ENCODE measurements at places on chromosomes 6 and 20.

DNA sequence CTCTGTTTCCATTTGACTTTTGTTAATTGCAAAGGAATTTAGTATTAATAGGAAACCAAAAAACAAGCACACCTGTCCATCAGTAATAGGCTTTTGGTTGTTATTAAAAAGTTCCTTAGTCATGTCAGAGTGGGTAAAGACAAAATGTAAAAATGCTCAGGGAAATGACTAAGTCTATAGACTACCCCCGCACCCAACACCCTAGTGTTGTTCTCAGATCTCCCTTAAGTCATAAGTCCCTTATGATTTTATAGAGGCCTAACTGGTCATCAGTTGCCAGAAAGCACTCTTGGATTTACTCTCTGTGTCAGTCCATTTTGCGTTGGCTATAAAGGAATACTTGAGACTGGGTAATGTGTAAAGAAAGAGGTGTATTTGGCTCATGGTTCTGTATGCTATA is 52.8 kb downstream of the MAP3K4 start:
- DNase-seq: no peak

DNA sequence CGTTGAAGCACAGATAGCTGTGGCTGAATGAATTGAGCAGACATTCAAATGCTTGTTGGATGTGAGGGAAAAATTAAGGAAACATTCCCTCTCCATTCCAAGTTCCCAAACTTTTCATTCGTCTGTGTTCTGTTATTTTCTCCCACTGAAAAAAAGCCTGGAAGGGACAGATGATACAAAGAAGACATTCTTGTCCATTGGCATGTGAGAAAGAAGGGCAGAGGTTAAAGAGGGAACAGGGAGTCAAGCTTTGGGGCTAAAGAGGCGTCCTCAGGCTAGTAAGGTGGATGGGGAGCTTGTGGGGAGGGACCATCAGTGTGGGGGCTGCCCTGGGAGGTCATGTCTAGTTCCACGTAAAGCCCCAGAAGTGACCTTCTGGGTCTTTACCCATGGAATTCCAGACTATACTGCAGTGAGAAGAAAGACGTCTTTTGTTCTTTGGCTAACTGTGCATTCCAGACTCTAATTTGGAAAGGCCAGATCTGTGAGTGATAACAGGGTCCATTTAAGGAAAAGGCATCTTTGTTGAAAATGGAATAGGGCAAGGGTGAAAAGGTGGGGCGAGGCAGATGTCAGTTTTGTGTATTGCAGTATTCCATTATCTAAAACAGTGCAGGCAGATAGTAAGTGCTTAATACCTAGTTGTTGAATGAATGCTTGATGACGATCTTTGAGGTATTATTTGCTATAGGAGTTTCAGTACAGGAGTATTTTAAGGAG is 117.5 kb downstream of the SOX4 start:
- DNase-seq: no peak

- no peak for DNase-seq
Observed at GRCh38 chr6:32852018-32852843, 1.3 kb downstream of the TAP1 start.

GRCh38 chr6:83609248-83609647 is 96.9 kb downstream of the PRSS35 start:
- DNase-seq: no peak

DNA sequence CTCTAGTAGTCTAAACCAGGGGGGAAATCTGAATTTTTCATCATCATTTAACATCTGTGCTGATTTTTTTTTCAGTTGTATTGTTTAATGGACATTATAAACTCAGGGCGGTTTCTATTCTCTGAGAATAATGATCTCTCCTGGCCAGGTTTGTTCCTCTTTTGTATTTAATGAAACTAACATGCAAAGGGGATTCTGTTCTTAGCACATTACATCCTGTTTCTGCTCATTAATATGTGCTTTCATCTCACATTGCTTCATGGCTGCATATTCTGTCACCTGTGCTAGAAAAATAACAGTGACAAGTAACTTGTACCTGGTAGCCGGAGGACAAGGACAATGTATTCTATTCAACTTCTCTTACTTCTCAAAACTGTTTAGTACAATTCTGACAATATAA is 806 bp downstream of the HLA-DOB start:
- no peak for DNase-seq

DNA sequence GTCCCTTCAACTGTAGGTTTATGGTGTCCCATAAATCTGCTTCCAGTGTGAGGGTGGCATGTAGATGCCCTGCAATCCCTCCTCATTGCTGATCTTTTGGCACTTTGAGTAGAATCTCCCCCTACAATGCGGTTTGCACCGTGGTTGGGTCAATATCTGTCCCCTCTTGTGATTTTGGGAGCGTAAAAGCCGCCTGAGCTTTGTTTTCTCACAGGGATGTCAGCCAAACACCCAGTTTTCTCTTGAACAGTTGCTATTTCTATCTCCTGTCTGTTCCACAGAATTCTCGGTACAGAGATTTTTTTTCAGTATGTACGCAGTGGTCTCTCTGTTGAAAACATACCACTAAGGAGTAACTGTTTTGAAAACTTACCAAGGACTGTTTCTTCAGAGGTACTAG is 21.8 kb downstream of the CDS2 start:
- DNase-seq: no peak

DNA sequence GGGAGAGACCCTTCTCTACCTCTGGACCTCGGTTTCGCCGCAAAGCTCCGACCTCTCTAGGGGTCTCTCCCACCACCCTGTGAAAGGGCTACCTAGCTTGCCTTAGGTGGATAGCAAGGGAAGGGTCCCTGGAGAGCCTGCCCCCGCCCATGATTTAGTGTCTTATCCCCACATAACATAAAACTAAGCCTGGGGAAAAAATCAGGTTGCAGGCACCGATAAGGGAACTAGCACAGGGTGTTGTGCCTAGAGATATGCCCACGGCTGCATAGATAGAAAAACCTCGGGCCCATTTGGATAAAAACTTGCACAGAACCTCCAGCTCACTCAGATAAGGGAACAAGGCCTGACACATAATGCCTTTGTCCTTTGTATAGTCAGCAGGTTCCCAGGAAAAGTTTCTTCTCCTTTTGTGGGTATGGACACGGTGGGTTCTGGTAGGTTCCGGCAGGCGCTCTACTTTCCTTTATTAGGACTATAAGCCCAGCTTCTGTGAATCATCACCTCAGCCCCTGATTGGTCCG is 846 bp downstream of the ZSCAN31 start:
- no peak for DNase-seq

DNA sequence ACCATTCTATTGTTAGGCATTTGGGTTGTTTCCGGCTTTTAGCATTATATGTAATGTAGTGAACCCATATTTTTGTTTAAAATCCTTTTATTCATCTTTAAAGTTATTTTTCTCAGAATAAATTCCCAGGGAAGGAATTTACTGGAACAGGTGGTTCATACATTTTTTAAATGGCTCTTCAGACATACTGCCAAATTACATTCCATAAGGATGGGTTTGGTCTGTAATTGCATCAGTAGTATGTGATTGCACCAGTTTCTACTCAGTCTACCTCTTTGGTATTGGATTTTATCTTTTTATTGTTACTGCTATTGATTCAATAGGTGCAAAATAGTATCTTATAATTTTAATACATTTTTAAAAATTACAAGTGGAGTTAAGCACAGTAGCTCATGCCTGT is 27.2 kb downstream of the BRPF3 start:
- DNase-seq: no peak

DNA sequence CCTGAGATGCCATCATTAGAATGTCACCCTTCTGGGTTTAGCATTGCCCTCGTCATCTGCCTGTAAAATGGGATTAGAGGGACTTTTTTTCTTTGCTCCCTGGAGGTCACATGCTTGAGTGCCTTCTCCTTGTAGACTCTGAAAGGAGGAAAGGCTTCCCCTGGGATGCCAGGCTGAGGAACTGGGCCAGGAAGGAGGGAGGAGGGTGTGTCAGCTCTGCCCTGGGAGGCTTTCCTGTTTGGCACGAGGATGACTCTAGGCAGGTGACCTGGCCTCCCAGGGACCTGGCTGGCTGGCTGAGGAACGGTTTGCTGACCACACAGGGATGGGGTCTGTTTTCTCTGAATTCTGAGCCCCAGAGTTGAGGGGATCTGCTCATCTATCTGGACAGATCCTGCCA is 137.9 kb upstream of the RNF24 start:
- DNase-seq: no peak

DNA sequence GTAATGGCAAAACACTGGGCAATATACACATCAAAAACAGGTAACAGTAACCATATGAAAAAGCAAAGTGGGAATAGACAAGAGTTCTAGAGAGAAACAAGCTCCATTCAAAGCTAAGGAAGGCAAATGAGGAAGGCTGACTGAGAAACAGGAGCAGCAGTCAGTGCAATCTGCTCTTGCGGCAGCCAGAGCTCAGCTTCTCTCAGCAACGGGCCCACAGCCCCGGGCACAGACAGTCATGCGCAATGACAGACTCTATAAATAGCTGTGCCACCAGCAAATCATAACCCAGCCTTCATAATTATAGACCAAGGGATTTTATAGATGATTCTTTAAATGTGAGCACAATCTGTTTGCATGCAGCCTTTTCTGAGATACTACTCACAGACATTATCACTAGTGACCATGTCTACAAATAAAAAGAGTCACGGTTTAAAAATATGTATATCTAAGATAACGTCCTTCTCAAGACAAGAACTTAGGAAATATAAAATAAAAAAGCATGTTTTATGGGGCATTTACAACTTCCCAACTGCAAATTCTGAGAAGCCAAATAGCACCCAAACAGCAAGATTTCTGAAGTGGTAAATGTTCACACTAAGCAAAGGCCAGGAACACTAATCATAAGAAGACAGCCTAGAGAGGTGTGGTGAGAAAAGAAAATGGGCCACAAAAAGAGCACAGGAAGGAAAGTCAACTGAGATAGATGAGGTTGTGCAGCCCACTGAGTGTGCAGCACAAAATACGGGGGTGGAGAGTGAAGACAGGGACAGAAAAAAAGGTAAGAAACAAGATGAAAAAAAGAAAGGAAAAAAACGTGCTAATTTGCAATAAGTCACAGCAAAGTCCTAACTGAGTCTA is 39.9 kb upstream of the BEND6 start:
- DNase-seq: no peak

DNA sequence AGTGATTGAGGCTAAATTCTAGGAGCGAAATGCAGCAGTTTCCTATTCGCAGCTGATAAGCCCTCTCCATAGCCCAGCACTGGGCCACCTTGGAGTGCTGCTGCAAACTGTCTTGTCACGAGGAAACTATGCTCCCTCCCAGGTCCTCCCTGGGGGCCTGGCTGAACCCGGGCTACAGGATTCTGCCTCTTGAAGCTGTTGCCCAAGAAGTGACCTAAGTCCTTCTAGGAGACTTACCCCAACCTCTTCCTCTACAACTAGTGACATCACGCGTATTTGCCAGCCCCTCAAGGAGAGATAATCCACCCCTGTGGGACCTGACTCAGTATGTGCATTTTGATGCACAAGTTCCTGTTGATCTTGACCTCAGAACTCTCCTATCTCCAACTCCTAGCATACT is 26.5 kb upstream of the ZFAND3 start:
- no peak for DNase-seq

DNA sequence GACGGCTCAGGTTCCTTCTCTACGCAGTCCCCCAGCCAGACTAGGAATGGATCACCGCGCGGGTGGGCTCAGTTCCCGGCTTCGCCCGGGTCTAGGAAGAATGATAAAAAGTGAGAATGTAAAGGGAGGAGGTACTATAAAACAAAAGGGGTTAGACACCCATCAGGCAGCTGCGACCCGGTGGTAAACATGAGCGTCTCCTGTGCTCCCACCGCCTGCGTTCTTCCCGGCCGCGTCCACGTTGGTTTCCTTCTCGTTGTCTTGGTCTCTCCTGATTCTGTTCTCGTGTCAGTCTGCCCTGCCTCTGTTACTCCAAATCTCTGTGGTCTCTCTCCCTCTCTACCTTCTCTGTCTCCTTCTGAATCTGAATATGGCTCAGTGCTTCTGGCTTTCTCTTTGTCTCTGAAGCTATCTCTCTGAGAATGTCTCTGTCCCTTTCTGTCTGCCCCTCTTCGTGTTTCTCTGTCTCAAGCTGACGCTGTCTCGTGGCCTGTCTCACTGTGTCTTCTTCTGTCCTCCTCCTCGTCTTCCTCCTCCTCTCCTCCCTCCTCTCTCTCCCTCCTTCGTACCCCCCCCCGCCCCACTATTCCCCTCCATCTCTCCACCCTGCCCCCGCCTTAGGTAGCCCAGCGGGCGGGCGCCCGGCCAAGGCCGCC is 41.6 kb upstream of the FOXP4 start:
- DNase-seq: no peak

DNA sequence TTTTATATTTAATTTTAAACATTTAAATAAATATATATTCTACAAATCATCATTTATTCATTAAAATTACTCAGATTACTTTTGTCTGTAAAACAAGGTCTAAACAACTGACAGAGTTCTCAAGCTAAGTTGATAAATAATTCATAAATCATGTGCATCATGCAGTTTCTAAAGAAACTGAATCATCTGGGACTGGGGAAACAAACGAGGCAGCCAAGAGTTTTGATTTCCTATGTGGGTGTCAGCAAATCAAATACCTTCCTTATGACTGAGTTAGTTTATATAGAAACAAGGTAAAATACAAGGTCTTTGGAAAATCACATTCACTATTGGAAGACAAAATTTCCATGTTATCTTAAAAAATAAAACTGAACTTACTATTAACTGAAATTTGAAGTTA is 149.9 kb upstream of the BEND6 start:
- DNase-seq: no peak

DNA sequence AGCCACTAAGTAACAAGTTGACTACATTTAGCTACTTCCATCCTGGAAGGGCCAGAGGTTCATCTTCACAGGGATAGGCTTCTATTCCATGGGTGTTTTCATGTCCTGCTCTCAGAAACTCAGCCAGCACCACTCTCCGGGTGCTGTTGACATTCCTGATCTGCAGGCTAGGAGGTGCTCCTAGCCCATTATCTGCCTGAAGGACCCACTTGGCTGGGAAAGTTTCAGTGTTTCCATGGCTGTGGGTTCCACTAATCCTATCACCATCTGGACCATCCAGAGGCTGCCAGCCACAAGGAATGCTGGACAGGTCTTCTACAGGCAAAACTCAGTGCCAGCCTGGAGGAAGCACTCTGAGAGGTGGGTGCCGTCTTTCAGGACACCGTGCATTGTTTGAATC is 45.2 kb downstream of the HLA-G start:
- DNase-seq: no peak

GRCh38 chr20:4045741-4046140 is 30.4 kb upstream of the RNF24 start:
- DNase-seq: no peak
